Activated naive CD4-positive, alpha-beta T cell treated with anti-CD3 and anti-CD28 coated beads, Interleukin-2, amount 10 ng/mL, durations not matched to agents 7 days and 5 days (primary cell): ENCODE measurements at places on chromosomes 11 and 22.

DNA sequence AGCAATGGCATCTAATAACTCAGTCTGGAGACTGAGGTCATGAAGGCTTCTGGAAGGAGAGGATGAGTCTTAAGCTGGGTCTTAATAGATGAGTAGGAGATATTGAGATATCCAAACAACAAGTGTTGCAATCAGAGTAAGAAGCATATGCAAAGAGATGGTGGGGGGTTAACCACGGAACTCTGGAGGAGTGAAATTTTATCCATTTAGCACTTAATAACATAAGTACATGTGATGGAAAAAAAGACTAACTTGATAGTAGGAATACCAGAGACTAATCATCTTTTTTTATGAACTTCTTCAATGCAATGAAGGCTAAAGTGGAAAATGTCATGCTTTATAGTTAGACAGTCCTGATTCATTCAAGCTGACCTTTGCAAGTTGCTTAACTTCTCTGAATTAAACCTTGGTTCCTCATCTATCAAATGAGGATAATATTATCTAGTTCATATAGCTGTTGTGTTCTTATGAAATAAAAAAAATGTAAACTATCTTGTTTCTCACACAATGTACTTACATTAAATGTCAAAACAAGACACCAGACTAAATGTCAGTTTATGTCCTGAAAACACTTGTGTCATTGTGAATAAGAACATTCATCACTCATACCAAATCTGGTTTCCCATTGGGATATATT lies 403.1 kb upstream of the CCDC90B start:
- no peaks in the 10 kb centered on the region for H3K4me1 ChIP-seq
- H3K36me3 ChIP-seq: no peaks in the 10 kb centered on the region
- H3K27ac ChIP-seq: no peak overlapping the region
- DNase-seq: no peak
- no peaks in the 10 kb centered on the region for H3K27me3 ChIP-seq

- DNase-seq: peak; percentile 39
- H3K4me3 ChIP-seq: no peak overlapping the region
- H3K4me1 ChIP-seq: no peaks in the 10 kb centered on the region
- no peaks in the 10 kb centered on the region for H3K27me3 ChIP-seq
These were observed 102.5 kb downstream of the TIMP3 start for GRCh38 chr22:32904044-32904443.

DNA sequence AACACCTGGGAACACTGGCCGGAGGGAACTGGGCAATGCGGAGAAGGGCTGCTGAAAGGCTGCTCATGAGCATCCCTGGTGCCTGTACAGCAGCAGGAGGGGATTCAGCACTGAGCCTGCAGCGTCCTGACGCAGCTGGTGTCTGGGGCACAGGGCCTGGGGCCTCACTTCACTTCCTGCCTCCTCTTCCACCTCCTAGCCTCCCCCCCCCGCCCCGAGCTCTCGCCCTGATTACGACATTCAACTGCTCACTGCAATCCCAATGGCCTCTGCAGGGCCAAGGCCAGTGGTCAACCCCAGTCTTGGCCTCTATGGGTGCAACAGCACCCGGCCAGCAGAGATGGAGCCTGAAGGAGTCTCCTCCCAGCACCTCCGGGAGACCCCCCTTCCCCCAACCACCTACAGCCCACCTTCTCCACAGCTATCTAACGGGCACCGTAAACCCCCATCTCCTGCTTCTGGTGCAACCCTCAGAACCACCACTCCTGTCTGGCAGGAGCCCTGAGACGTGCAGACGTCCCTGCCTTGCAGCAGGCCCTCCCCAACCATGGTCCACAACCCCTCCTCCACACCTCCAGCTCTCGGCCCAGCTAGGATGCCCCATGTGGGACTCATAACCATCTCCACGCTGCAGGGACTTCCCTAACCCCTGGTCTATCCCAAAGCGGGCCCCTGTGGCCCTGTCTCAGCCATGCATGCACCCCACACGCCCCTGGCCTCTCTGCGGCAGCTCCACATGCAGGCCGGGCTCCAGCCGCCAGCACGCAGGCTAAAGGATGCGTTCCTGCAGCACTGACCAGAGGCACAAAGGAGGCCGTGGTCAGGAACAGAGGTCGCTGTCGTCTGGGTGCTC lies 38.2 kb downstream of the BRD1 start:
- H3K4me3 ChIP-seq: peak overlapping the region; percentile 52
- peaks cover 57% of the 10 kb centered on the region for H3K36me3 ChIP-seq
- peak; percentile 65 for DNase-seq
- H3K27me3 ChIP-seq: no peaks in the 10 kb centered on the region
- peaks cover 66% of the 10 kb centered on the region for H3K4me1 ChIP-seq

GRCh38 chr11:5847711-5848110 lies 6.0 kb upstream of the OR52E6 start:
- DNase-seq: no peak
- H3K36me3 ChIP-seq: no peaks in the 10 kb centered on the region
- H3K4me1 ChIP-seq: no peaks in the 10 kb centered on the region
- H3K4me3 ChIP-seq: no peak overlapping the region
- H3K27me3 ChIP-seq: no peaks in the 10 kb centered on the region

DNA sequence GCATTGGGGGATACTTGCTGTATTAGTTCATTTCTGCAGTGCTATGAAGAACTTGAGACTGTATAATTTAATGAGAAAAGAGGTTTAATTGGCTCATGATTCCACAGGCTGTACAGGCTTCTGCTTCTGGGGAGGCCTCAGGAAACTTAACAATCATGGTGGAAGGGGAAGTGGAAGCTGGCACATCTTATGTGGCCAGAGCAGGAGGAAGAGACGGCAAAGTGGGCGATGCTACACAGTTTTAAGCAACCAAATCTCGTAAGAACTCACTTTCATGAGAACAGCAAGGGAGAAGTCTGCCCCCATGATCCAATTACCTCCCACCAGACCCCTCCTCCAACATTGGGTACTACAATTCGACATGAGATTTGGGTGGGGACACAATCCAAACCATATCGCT lies 55.1 kb downstream of the TMPRSS5 start:
- no peak overlapping the region for H3K27ac ChIP-seq
- no peaks in the 10 kb centered on the region for H3K4me1 ChIP-seq
- H3K27me3 ChIP-seq: peaks cover 4% of the 10 kb centered on the region
- H3K36me3 ChIP-seq: no peaks in the 10 kb centered on the region
- DNase-seq: no peak

- peaks cover 38% of the 10 kb centered on the region for H3K27me3 ChIP-seq
- peaks cover 7% of the 10 kb centered on the region for H3K4me1 ChIP-seq
- DNase-seq: no peak
- no peak overlapping the region for H3K4me3 ChIP-seq
- H3K27ac ChIP-seq: no peak overlapping the region
These were observed 45.4 kb downstream of the IGF2 start for GRCh38 chr11:2093575-2094353.

DNA sequence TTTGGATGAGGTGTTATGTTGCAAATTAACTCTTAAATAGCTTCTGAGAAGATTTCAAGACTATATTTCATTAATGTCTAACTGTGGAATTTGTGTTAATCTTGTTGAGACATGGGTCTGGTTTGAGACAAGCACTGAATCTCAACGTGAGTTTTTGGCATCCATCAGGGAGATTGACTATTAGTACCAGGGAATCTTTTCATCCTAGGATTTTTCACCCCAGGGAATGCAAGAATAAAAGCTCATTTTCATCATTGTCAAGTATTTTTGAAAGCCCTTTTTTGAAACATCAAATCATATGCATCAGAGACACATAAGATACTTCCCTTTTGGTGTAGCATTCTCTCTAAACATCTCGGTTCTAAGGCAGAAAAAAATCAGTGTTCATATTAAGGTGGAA lies 19.5 kb downstream of the OR5T2 start:
- H3K27ac ChIP-seq: no peak overlapping the region
- DNase-seq: no peak
- no peaks in the 10 kb centered on the region for H3K27me3 ChIP-seq
- no peaks in the 10 kb centered on the region for H3K36me3 ChIP-seq

- no peaks in the 10 kb centered on the region for H3K4me1 ChIP-seq
- no peak for DNase-seq
- H3K4me3 ChIP-seq: no peak overlapping the region
- no peaks in the 10 kb centered on the region for H3K36me3 ChIP-seq
- no peaks in the 10 kb centered on the region for H3K27me3 ChIP-seq
These were observed 524.2 kb upstream of the CHORDC1 start for GRCh38 chr11:90747057-90747456.

DNA sequence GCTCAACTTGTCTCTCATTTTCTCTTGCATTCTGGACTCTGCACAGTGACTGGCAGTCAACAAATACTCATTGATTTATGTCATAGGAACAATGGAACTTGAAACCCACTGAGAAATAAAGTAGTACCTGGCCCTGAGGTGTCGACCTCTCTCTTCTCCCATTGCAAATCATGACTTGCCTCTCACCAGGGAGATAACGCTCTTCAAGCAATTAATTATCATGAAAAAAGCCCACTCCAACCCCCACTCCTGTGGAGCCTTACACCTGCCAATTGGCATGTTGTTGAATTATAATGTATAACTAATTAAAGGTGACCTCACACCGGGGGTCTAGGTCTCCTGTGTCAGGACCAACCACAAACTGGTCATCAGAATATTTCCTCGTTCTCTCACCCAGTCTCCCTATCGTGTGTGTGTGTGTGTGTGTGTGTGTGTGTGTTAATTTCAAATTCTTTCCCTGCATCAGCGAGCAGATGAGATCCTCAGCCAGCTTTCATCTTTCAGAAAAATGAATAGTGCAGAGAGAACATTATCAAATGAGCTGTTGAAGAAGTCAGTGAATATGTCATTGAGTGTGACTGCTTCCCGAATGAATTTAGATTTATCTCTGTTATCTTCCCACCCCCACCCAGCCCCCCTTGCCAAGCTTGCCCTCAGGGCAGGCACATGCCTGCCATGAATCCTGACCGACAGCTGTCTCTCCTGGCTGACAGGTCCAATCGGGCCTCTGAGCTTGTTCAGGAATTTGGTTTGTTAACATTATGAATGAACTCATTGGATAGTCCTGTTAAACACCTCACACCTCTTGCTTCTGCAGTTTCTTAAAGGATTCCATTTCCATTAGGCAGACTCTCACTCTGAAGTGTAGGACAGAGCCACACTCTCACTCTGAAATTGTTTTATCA lies 357.4 kb downstream of the INSC start:
- H3K36me3 ChIP-seq: no peaks in the 10 kb centered on the region
- no peaks in the 10 kb centered on the region for H3K27me3 ChIP-seq
- no peak overlapping the region for H3K27ac ChIP-seq
- DNase-seq: no peak
- H3K4me3 ChIP-seq: no peak overlapping the region

- H3K27me3 ChIP-seq: no peaks in the 10 kb centered on the region
- DNase-seq: no peak
- no peaks in the 10 kb centered on the region for H3K36me3 ChIP-seq
- no peaks in the 10 kb centered on the region for H3K4me1 ChIP-seq
These were observed 677.2 kb upstream of the TENM4 start for GRCh38 chr11:80118073-80118472.

- H3K4me3 ChIP-seq: peak overlapping the region; percentile 92
- H3K36me3 ChIP-seq: peaks cover 5% of the 10 kb centered on the region
- H3K27ac ChIP-seq: peak overlapping the region; percentile 87
- H3K27me3 ChIP-seq: peaks cover 4% of the 10 kb centered on the region
- H3K4me1 ChIP-seq: peaks cover 43% of the 10 kb centered on the region
These were observed 404 bp upstream of the RELT start for GRCh38 chr11:73375830-73376159.

DNA sequence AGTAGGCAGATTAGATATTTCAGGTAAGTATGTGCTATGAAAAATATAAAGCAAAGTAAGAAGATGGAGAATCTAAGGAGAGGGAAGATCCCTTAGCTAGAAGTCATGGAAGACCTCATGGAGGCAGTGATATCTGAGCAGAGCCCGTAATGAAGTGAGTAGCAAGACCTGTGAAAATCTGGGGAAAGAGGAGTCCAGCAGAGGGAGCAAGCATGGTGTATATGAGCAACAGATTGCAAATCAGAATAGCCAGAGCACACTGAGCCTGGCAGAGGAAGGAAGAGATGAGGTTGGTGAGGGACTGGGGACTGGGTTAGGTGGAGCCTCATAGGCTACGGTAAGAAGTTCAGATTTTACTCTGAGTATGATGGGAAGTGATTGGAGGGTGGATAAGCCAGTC lies 9.4 kb downstream of the LHFPL7 start:
- DNase-seq: peak; percentile 29
- H3K4me3 ChIP-seq: no peak overlapping the region
- H3K27me3 ChIP-seq: peaks cover 16% of the 10 kb centered on the region
- no peaks in the 10 kb centered on the region for H3K4me1 ChIP-seq
- H3K27ac ChIP-seq: no peak overlapping the region
- no peaks in the 10 kb centered on the region for H3K36me3 ChIP-seq

DNA sequence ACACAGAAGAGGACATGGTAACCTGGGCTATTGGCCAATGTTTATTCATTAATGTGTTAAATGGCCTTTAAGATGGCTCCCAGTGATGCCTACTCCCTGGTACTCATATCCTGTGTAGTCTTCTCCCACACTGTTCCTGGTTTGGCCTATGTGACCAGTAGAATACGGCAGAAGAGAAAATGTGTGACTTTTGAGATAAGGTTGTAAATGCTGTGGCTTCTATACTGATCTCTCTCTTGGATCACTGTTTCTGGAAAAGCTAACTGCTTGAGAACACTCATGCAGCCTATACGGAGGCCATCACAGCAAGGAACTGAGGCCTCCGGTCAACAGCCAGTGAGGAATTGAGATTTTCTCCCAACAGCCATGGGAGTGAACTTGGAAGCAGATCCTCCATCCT lies 24.1 kb downstream of the MAML2 start:
- no peak for DNase-seq
- H3K27me3 ChIP-seq: no peaks in the 10 kb centered on the region
- H3K4me3 ChIP-seq: no peak overlapping the region
- peaks cover 66% of the 10 kb centered on the region for H3K4me1 ChIP-seq
- H3K36me3 ChIP-seq: peaks cover 84% of the 10 kb centered on the region
- H3K27ac ChIP-seq: no peak overlapping the region

DNA sequence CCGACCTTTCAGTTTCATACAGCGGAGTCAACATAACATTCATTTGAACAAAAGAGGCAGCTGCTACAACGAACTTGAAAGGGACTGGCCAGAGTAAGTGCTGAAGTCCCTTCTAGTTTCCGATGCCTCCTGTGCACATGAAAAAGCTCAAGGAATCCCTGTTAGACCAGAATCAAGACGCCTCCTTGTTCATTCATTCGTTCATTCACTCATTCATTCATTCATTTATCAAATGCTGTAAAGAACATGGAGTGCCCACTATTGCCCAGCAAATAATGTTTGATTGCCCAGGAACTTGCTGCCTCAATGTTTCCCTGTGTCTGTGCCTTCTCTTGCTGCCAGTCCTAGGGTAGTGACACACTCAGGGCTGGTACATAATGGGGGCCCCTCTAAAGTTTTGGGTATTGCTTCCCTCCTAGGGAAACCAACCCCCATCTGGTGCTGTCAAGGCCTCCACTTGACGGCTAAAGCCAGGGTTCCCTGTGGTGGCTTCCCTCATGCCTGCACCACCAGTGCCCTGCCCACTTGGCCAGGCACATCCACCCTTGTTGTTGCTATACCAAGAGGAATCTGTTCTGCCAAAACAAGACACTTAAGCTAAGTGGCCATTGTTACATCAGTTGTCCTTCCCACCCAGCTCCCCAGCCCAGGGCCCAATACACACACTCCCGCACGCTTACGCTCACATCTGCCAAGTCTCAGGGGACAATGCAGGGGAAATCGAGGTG lies 3.8 kb downstream of the TMPRSS13 start:
- H3K27me3 ChIP-seq: peaks cover 38% of the 10 kb centered on the region
- no peak for DNase-seq
- no peak overlapping the region for H3K27ac ChIP-seq
- peaks cover 23% of the 10 kb centered on the region for H3K4me1 ChIP-seq
- no peak overlapping the region for H3K4me3 ChIP-seq
